Stimulated activated CD4-positive, alpha-beta T cell treated with anti-CD3 and anti-CD28 coated beads, Interleukin-4, amount 100 ng/mL, for 48 hours (primary cell): ENCODE measurements at places on chromosomes 2 and 18.

DNA sequence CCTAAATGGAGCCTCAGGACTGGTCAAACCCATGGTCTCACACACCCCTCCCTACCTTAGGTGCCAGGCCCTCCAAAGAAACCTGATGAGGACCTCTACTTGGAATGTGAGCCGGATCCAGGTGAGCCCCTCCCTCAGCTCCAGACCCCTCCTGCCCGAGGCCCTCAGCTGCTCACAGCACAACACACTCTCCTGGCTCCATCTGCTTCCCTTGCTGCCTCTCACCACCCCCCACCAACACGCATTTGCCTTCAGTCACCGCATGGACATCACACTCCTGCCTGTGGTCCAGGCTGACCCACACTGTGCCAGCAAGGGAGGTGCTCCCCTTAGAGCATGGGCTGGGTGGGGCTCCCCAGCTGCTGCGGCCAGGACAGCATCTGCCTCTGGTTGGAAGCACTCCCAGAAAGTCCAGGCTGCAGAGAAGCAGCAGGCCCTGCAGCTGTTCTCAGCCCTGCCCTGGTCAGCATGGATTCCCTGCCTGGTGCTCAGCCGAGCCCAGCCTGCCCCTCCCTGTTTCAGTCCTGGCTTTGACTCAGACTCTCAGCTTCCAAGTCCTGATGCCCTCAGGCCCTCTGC lies 15.1 kb downstream of the SH2D6 start:
- DNase-seq: no peak

DNA sequence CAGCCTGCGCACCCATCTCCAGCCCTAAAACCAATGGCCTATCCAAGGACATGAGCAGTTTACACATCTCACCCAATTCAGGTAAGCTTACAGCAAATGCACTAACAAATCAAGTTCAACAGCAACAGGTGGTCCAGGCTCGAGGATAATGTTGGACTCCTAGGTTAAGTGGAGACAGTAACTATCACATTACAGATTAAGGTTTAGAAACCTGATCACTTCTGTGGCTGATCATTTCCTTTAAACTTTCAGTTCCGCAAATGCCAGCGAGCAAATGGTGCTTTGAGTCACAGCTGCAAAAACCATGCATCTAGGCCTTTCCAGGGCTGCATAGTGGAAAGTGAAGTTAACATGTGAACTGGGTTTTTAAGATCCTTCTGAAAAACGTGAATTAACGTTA lies 259.4 kb downstream of the GBX2 start:
- no peak for DNase-seq

DNA sequence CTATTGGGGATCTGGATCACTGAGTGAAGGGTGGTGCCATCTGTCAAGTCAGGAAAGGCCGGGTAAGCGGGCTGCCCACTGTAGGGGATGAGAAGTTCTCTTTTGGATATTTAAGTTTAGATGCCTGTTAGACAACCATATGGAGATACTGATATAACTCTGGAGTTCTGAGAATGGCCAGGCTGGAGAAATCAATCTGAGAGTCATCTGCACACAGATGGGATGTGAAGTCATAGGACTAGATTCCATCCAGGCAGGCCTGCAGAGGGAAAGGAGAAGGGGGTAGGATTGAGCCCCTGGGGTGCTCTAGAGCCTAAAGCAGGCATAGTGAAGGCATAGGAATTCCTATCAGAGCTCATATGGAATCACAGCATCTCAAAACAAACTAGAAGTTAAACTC lies 30.1 kb downstream of the SPRED2 start:
- DNase-seq: no peak

DNA sequence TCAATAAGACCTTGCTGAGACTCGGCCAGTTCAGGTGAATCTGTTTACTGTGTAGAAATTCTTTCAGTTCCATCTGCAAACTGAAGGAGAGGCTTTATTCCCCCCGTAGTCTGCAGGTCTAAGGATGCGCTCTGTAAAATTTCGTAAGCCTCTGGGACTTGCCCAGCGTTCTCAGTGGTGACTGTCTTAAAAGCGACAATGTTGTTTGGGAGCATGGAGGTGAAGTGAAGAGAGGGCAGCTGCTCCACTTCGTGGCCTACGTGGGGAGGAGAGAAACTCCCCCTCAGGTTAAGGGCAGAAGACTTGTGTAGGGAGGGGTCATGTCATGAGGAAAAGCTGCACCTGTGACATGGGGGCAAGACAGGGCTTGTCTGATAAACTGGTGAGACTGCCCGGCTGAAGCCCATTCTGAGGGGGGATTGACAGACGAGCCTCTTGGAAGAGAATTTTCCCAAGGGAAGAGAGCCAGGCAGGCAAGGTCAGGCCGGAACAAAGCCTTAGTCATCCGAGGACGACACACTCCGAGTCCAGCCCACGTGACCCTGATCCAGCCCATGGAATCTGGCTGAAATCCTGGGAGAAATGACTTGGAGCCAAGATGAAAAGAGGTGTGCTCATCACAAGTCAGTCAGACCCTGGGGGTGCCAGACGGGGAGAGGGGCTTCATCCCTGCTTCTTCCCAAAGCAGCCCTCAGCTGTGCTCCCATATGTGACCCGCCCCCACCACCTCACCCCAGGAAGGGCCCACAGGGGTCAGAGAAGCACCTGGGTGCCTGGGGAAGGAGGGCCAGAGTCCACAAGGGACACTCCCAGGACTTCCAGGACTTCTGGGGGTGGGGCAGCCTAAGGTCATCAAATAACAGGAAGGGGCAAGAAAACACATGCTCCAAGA lies 88.5 kb upstream of the SH3BP4 start:
- DNase-seq: no peak

GRCh38 chr2:108212671-108213070 lies 27.1 kb upstream of the SULT1C3 start:
- no peak for DNase-seq
